ENCODE measurements at places on chromosomes 12 and 14.

DNA sequence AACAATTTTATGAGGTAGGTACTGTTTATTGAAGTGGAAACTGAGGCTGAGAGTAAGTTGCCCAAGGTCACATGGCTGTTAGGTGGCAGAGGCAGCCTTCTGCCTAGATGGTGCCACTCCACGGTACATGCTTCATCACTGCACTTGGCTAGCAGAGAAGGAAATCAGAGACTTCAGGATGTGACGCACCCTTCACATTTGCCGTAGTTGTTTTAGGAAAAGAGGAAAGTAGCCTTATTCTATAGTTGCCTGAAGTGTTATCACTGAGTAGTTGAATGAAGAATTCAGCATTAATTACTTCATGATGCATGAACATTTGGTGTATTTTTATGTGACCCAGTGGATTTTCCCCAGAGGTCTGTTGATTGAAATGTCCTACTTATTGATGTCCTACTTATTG lies 55.7 kb downstream of the ERC1 start:
- no peak for DNase-seq

DNA sequence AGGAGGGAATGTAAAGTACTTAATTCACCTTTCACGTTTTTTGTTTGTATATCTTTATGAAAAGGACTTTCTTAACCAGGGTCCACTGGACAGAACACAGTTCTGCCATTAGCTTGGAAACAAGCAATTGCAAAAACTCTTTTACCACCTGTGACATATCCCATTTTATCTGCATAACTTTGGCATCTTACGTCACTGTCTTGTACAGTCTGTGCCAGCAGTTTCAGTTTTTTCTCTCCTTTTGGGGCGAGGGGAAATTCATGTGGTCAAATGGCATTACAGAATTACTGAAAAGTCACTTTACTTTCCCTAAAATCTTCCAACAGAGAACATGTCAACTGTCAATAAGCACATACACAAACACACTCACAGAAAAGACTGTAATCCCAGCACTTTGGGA lies 43.7 kb upstream of the SELPLG start:
- no peak for DNase-seq

- DNase-seq, result no peak
These were observed 22.0 kb upstream of the TMEM106C start for GRCh38 chr12:47941475-47941780.

- DNase-seq, result no peak
These were observed 144.4 kb downstream of the EFCAB11 start for GRCh38 chr14:89810101-89810500.

GRCh38 chr14:50037852-50038251 lies 78.5 kb downstream of the VCPKMT start:
- no peak for DNase-seq

DNA sequence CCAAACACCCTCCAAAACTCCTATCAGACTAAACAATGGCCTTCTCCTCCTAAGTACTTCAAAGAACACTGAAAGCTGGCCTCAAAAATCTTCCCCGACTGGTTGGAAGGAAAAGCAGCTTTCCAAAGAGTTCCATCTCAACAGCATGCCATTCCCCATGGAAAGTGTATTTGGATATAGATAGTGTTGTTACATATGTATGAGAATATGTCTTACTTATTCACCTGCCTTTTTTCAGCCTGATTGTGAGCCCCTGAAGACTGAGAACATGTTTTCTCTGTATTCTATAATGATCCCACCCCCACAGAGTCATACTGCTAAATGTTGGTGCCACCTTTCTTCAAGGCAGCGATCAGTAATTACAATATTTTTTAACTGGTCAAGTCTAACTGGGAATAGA lies 185.4 kb upstream of the G2E3 start:
- no peak for DNase-seq

DNA sequence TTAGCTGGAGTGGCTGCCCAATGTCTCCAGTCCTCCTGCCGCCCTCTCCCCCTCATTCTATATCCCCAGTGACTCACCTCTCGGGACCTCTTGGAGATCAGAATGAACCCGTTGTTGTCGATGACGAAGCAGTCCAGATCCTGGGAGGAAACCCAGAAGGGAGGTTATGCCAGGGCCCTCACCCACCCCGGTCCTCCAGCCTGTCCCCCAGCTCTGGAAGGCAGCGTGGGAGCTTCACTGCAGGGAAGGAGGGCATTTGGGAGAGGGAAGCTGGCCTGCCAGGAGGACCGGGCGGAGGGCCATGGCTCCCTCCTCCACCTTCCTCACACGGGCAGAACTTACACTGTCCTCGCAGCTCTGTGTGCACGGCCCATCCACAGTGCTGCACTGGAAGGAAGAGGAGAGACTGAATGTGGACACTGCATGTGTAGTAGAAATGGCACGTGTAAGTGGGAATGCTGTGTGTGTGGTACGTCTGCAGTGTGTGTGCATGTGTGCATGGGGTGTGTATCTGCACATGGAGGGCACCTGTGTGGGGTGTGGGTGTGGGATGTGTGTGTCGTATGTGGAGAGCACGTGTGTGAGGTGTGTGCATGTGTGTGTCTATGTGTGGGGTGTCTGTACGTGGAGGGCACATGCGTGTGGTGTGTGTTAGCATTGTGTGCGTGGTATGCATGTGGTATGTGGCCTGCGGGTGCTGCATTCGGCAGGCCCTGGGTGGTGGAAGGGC lies 10.0 kb upstream of the LRTM2 start:
- DNase-seq, result no peak

DNA sequence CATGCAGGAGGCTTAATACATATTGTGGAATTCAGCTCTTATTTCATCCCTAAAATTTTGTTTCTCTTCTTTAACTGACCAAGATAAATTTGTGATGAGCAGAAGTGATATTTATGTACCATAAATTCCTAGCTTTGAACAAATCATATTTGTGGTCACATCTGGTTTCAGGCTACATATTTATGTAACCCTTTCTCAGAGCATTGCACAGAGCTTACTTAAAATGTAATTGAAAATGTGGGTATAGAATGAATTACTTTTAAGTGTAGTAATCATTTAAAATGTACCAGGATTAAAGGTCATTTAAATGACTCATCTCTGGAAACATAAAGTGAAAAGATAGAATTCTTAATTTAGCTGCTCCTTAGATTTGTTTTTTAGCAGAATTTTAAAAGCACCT lies 129.9 kb upstream of the FRMD6 start:
- DNase-seq, result no peak

GRCh38 chr14:63852271-63852816 lies 460 bp upstream of the SYNE2 start:
- no peak for DNase-seq

DNA sequence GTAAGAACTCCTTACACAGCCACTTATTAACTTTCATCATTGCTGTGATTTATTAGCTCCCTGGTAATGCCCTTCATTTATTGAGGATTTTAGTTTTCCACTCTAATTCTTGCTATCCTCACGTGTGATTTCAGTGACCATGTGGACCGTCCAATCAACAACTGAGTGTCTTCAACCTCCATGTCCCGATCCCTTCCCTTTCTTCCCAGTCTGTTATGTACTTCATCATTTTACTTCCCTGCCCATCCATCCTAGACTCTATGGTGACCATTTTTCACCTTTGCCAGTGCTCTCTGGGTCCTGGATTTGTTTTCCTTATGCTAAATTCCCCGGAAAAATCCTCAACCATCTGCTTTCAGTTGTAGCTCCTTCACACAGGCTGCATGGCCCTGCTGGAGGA lies 111.0 kb downstream of the MSRB3 start:
- DNase-seq, result no peak
